ENCODE measurements at places on chromosomes 7 and 10. TPM values are rescaled to one million over a fixed set of nuclear protein-coding genes. Genes with fewer than 3 reads are reported as not detected.
A peak's percentile ranks its signal among the peaks of the same experiment; 100 is the strongest.

KIF20B gene
- 10.4 TPM for total RNA-seq

PNLIPRP1 gene
- total RNA-seq, result 2.9 TPM

DNA sequence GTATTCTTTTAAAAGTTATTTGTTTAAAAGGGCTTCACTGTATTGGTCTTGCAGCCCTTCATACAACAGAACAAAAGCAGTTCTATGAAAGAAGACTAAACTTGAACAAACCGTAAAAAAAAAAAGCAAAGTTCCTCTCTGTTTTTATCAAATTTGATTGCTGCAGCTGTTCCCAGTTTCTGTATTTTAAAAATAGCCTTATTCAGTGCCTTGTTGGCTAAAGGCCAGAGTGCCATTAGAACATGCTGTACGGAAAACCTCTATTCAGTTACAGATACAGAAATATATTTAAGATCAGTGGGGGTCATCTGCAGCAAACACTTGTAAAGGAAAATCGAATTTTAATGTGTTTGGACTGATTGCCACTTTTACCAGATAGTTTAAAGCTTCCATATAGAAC, 207.8 kb upstream of the ETV1 start:
- peak; percentile 42 for DNase-seq

DNA sequence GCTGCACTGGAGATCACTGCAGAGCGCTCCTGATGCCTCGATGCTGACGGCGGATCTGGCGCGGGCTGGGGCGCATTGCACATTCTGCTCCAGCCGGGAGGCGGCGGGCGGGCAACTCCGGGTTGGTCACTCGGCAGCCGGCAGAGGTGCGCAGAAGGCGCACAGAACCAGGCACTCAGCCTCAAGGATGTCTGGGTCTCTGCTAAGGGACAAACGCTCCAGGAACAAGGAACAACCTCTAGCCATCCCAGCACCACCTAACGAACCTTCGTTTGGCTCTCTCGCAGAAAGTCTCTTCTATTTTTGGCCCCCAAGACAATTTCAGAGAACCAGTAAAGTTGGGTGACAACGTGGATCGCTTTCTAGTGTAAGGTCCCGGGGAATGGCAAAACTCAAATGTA, 254.6 kb downstream of the OTUD1 start:
- DNase-seq, result no peak

GRCh38 chr7:43931346-43931745, 5.1 kb downstream of the UBE2D4 start:
- DNase-seq, result no peak

DNA sequence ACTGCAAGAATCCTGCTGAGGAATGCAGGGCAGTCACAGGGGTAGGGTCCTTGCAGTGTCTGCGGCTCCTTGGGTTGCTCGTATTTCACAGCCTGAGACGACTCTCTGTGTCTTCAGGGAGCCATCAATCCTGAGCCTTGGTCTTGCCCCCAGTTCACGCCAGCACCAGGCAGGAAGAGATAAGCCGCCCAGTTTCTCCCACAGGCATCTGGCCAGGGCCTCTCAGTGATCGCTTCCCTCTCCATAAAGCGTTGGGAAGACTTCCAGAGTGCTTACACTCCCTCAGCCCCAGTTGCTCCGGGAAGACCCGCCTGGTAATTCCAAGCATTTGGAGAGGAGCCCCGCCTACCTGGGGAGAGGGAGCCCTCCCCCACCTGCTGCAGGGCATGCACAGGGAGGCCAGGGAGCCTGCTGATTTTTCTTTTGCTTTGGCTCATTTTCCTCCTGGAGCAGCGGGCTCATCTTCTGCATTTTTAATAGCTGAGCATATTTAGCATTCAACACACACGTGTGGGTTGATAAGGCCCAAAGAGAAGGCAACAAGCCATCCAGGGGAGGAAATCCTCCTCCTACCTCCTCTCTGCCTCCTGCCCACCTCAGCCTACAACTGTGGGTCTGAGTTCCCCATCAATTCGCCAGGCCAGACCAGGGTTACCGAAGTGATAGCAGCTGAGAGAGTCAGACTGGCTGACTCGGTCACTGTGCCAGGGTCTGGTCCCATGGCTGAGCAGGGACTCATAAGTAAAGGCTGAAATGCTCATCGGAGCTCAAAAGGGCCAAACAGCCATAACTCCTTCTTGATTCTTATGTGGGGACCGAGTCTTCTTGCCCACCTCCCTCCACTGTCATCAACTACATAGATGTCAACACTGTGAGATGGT, 74.4 kb upstream of the EFCAB10 start:
- DNase-seq, result peak; percentile 85

- DNase-seq, result peak; percentile 22
Observed at GRCh38 chr10:19250546-19250945, 201.9 kb downstream of the MALRD1 start.

DNA sequence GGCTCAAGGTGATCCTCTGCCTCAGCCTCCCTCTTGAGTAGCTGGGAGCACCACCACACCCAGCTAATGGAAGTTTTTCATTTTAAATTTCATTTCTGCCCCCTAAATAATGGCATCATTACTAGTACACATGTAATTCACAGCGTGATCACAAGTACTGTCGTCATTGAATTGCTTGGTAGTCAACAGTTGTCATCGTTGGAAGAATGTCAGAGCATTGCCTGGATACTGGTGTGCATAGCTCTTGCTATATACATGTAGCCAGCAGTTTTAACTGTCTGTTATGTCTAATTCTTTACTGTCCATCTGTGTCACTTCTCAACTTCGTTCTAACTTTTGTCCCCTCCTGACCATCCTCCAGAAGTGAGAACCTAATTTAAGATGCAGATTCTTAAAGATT, 62.1 kb downstream of the CRPPA start:
- no peak for DNase-seq

- DNase-seq, result no peak
Observed at GRCh38 chr10:19935176-19935575, 118.9 kb downstream of the PLXDC2 start.

DNA sequence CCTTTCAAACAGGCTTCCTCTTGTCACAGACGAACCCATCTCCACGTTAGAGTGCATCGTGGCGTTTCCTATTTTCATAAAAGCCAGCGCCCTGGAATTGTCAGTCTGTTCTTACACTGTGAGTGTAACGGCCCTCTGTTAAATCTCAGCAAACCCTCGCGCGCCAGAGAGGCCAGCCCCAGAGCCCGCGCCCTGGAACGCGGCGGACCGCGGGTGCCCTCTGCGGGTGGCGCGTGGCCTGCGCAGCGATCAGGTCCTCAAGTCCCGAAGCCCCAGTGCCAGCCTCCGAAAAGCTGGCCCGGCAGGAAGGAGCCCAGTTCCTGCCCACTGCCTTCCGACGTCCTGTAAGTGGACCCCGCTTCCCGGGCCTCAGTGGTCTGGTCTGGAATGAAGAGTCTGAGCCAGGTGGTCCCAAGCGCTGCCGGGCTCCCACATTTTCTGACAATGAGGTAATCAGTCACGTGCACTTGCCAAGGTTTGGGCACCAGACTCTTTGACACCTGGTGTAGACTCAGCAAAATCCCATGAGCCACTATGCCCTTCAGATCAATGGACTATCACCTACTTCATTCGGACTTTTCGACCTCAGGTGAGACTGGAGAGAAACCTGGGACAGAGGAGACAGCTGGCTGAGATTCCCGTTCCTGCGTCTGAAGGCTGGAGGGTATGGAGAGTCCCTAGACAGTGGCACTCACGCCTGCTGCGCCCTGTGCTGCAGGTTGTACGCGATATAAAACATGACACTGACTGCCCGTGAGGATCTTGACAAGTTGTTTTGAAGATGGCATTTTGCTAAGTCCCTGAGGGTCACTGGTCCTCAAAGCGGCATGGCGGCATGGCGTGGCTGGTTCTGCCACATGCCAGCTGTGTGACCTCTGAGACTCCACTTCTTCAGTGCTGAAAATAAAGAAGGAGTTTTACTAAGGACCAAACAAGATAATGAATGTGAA, 109.4 kb upstream of the LANCL2 start:
- DNase-seq, result peak; percentile 84

- peak; percentile 14 for DNase-seq
Observed at GRCh38 chr7:35874886-35875285, 74.0 kb downstream of the SEPTIN7 start.

DNA sequence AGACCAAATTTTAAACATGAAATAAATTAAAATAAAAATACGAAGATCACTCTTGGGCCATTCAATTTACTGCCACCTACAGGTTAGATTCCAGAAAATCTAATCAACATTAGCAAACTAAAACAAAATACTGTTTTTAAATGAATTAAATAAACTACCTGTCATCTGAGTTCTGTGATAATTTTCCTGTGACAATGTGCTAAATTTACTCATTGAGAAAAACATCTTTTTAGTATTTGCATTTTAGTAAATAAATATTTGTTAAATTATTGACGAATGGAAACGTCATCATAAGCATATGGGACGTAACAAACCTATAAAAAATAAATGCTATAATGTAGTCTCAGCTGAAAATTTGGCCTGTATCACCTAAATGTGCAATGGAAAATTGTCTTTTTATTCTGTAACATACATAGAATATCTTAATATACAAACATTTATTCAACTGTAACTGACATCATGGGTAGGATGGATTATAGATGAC, 72.1 kb downstream of the ITGB8 start:
- no peak for DNase-seq

DNA sequence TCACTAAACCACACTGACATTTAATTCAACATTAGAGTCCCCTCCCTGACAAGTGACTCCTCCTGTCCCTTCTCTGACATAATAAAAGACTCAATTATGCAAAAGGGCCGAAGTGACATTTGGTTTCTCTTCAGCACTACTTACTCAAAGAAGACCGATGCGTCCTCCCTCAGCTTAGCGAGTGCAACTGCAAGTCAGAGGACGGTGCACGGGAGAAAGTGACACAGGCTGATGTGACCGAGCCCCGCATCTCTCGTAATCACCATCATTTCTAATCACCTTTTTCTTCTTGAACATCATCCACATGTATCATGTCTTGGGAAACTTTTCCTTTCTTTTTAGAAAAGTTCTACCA, 155.7 kb downstream of the TCERG1L start:
- no peak for DNase-seq

Measured in umbilical cord (tissue), 2 donors.